ENCODE measurements at places on chromosomes 1 and 21. TPM values are rescaled to one million over a fixed set of nuclear protein-coding genes. Genes with fewer than 3 reads are reported as not detected.

Gene TFB2M
- total RNA-seq = 12.2 TPM

Gene RSPH1
- not detected for total RNA-seq

Gene IL10
- not detected for total RNA-seq

Gene OR10K2
- total RNA-seq = not detected

Measured in smooth muscle cell of the pulmonary artery (primary cell).